CD8-positive, alpha-beta memory T cell (primary cell): ENCODE measurements at places on chromosomes 13 and 19. TPM values are rescaled to one million over a fixed set of nuclear protein-coding genes. Genes with fewer than 3 reads are reported as not detected.
A peak's percentile ranks its signal among the peaks of the same experiment; 100 is the strongest.

SPRED3 gene
- total RNA-seq: 0.66 TPM

C19orf67 gene
- not detected for total RNA-seq

GRCh38 chr13:105139380-105140285 lies 1395.8 kb downstream of the EFNB2 start:
- DNase-seq: peak; percentile 27

- no peak for DNase-seq
Observed at GRCh38 chr13:66543780-66544179, 686.4 kb downstream of the PCDH9 start.

TUBA3C gene
- total RNA-seq: not detected

GRCh38 chr13:48977286-48977625 lies 1.5 kb downstream of the FNDC3A start:
- DNase-seq: no peak

GNA15 gene
- 3.9 TPM for total RNA-seq

DIRAS1 gene
- 0.18 TPM for total RNA-seq

ERICH6B gene
- not detected for total RNA-seq

KLK3 gene
- total RNA-seq: not detected
